ENCODE measurements at places on chromosomes 7 and 10.
A peak's percentile ranks its signal among the peaks of the same experiment; 100 is the strongest.

- no peak for DNase-seq
Measured at GRCh38 chr10:6574664-6575176, 5.4 kb downstream of the PRKCQ start.

DNA sequence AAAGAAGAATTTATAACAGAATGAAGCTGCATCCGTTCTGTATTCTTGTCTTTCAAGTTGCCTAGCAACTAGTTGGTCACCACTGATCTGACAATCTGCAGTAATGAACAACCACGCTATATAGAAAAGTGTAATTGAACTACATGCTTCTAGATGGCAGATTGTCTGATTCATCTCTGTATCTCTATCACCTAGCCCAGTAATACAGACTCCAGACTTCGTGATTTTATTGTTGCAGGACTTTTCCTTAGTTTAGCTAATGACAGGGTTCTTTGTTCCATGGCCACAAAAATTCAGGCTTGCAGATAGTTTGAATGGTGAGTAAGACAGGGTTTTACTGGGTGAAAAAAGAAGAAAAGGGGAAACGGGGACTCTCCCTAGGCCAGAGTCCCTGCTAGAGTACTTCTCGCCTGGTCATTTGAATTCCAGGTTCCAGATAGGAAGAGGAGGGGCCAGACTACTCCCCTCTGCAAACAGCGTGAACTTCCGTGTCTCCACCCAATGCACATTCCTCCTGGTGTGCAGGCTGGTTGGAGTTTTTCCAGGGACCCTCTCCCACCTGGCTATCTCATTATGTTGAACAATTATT is 45.9 kb downstream of the COL1A2 start:
- no peak for DNase-seq

DNA sequence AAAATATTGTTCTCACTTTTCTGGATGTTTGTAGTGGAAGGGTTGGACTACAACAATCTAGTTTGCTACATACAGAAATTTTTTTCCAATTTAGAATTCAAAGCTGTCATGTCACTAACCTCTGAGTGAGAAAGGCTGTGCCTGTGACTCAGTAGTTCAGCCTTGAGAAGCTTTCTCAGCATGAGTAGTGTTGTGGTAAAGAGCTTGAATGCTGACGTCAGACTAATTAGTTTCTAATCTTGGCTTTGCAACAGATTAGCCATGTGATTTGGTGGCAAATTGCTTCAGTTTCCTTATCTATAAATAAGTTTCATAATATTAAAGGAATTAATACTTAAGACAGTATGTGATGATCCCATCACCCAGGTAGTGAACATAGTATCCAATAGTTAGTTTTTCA is 83.8 kb downstream of the ABCA13 start:
- DNase-seq: no peak

DNA sequence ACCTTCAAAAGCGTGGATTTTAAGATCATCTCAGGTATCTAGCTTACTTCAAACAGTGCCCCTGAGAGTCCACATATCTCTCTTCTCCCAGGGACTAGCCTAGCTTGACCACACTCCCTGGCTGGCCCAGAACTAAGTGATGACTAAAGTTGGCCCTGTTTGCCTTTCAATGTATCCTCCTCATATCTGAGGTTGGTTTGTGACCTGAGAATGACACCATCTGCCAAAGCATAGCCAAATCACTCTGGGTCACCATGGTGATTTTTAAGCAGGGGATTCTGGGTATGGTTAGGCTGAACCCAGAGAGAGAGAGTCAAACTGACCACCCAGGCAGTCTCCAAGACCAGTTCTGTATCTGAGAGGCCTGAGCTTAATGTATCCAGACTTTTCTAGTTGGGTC is 16.2 kb downstream of the CNNM1 start:
- DNase-seq: no peak

GRCh38 chr10:92572362-92573090 is 1.4 kb downstream of the IDE start:
- DNase-seq: no peak

GRCh38 chr10:59905731-59906416 is 482 bp downstream of the CCDC6 start:
- DNase-seq: peak; percentile 6

DNA sequence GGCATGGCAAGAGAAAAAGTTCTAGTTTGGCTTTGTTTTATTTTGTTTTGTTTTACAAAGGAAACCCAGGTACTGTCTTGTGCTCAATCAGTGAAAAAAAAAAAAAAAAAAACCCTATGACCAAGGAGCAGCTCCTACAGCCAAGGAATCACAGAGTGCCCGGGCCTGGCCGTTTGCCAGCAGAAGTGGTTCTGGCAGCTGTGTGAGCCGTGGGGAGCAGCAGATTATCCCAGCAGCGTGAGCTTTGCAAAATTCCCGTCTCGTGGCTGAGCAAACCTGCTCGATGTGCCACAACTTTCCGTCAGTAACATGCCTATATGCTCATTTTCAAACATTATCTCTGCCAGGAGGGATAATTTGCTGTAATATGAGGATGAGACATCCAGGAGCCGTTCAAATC is 293.7 kb downstream of the POU6F2 start:
- no peak for DNase-seq

GRCh38 chr7:12827219-12827821 is 139.9 kb downstream of the ARL4A start:
- DNase-seq: no peak

DNA sequence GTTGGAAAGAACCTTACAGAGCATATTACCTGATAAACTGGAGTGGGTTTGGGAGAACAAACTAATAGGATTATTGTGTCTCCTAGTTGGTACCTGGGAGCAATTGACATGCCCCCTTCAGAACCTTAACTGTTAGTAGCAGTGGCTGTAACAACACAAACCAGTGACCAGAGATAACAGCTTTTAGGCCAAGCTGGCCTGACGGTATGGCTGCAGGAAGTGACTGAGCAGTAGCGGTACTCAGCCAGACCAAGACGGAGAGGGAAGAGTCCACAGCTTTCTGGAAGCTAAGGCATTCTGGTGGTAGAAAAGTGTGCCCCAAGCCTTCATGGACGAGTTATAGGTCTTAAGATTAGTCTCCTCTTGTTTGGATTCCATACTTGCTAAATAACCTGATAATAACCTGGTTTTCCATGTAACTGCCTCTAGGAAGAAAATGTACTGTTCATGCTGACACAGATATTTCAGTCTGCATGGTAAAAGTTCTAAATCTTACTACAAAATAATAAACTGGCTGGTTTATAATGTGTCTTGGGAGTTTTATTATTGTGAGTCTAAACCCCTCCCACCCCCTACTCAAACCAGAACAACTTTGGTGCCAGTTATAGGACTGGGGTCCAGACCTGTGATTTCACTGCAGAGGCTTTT is 11.3 kb downstream of the NOLC1 start:
- DNase-seq: no peak

DNA sequence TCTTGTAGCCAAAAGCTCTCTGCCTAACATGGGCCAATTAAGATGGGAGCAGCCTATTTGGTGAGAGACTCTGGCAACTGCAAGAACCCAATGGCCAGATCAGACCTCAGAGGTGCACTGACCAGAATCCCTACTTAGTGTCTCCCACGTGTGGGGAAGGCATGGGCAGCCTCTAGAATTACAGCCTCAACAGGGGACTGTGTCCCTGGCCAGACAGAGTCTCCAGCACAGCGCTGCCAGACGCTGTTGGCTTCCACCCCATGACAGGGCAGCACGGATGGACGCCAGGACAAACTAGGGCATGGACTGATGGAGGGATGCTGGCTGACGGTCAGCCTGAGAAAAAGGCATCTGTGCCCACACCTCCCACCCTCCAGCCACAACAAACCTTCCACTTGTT is 729.3 kb upstream of the AUTS2 start:
- DNase-seq: no peak

GRCh38 chr7:139124084-139124914 is 14.8 kb upstream of the ZC3HAV1 start:
- no peak for DNase-seq

- DNase-seq: no peak
Measured at GRCh38 chr10:48474765-48475365, 130.0 kb downstream of the ARHGAP22 start.

DNA sequence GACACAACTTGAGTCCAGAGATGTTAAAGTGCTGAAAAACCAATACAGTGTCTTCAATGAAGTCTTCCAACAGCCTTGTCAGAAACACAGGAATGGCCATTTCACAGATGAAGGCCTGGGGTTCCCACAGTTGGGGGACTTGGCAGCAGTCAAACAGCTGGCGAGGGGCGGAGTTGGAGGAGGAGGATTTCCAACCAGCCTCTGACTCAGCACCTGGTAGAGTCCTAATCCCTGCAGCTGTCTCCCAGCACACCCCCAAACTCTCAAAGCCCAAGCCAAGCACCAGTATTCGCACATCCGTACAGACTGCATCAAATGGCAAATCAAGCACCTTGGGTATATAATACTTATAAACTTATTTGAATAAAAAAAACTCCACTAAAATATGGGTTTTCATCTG is 28.0 kb downstream of the CTBP2 start:
- DNase-seq: no peak

DNA sequence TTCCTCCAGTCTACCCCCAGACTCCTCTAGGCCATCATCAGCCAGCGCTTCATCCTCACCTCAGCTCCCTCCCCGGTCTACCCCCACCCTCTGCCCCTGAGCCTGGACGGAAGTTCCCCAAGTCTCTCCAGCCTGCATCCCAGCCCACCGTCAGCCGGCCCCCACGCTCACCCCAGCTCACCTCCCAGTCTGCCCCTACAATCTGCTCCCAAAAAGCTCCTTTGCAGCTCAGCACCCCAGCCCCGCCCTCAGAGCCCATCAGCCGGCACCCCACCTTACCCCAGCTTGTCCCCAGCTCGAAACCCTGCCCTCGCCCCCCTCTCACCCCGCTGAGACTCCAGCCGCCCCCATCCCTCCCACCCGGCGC is 322 bp upstream of the RAMP3 start:
- DNase-seq: no peak

DNA sequence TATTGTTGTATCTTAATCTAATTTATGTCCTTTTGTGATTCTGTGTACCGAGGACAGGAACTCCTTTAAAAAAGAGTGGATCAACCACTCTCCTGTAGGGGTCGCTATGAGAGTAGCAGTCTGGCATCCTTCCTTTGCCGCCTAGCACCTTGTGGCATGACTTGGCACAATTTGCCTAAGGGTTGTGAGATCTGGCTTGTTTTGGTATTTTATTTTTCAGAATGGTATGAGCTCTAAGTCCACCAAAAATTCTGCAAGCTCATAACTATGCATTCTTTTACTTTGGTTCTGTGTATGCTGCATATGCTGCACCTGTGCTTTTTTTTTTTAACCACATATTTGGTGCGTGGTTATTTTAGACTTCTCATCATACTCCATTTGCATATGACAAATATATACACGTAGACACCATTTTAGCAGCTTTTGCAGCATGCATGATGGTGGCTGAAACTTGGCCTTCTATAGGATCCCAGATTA is 112.8 kb downstream of the CDK14 start:
- no peak for DNase-seq

DNA sequence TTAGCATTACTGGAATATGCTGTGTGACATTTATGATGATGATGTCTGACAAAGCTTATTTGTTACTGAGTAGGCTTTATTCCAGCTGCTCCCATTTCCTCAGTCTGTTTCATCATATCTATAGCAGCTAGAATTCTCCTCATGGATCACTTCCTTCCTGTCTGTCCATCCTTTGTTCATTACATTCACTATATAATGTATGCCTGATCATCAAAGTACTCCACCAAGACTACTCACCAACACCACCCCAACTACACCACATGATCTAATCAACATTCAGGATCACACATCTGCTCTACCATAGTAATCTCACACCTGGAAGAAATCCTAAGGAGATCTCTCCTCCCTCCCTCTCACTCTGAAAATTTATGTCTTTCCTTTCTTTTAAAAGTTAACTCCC is 61.3 kb downstream of the APBB1IP start:
- DNase-seq: no peak

DNA sequence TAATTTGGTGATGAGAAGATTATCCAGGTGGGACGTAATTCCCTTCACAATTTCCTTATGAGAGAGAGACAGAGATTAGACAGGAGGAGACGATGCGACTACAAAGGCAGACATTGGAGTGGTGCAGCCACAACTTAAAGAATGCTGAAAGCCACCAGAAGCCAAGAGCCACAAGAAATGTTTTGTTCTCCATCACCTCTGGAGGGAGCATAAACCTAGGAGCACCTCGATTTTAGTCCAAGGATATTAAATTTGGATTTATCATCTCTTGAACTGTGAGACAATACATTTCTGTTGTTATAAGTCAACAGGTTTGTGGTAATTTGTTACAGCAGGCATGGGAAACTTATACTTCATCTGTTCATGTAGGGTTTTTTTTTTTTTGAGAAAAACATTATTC is 418.9 kb downstream of the DGKB start:
- DNase-seq: no peak

GRCh38 chr7:134375206-134375605 is 58.5 kb upstream of the SLC35B4 start:
- no peak for DNase-seq

DNA sequence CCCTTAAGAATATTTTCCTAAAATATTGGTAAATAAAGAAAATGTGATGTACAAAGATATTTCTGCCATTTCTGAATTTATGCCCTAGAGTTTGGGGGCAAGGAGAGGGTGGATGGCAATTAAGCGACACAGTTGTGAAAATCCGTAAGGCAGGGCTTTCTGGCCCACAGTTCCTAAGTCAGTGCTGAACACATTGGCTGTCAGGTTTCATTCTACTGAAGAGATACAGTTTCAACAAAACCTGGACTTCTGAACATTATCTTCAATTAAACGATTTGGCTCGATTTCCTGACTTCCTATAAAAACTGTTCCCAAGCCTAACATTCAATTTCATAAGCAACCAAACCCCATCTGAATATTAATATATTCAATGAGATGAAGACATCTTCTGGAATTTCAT is 61.1 kb upstream of the NEBL start:
- no peak for DNase-seq

- DNase-seq: no peak
Measured at GRCh38 chr10:18563003-18563726, 88.2 kb downstream of the NSUN6 start.

DNA sequence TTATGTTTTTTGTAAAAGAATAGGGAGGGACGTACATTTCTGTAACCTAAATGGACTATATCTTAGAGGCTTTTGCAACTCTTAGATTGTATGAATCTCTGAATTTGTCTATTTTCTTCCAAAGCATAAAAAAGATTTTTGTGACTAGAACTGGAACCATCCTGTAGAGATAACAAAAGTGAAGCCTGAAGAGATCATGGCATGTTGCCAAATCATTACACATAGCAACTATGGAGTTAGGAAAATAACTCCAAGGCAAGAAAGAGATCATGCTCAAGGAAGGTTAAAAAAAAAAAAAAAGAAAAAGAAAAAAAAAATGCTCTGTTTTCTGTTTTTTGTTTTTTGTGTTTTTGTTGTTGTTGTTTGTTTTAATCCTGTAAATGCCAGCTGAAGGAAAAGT is 567.7 kb upstream of the ZWINT start:
- no peak for DNase-seq

GRCh38 chr7:128167042-128167701 is 73.9 kb upstream of the LEP start:
- DNase-seq: no peak

GRCh38 chr7:5064391-5065106 is 18.9 kb downstream of the RBAK start:
- no peak for DNase-seq

GRCh38 chr7:48087349-48087748 is 1.7 kb upstream of the UPP1 start:
- no peak for DNase-seq

GRCh38 chr7:14767716-14768425 is 134.7 kb downstream of the DGKB start:
- DNase-seq: no peak

- DNase-seq: no peak
Measured at GRCh38 chr10:7889947-7890542, 71.7 kb downstream of the TAF3 start.

- DNase-seq: no peak
Measured at GRCh38 chr10:44242091-44242490, 142.8 kb downstream of the CXCL12 start.

Data from activated gamma-delta T cell treated with anti-CD3 and anti-CD28 coated beads, Interleukin-2, amount 50 U/mL, for 16 hours (primary cell).